ENCODE measurements at places on chromosomes 4 and X.

- DNase-seq = no peak
Measured at GRCh38 chr4:68673143-68673542, 2.7 kb upstream of the UGT2B15 start.

DNA sequence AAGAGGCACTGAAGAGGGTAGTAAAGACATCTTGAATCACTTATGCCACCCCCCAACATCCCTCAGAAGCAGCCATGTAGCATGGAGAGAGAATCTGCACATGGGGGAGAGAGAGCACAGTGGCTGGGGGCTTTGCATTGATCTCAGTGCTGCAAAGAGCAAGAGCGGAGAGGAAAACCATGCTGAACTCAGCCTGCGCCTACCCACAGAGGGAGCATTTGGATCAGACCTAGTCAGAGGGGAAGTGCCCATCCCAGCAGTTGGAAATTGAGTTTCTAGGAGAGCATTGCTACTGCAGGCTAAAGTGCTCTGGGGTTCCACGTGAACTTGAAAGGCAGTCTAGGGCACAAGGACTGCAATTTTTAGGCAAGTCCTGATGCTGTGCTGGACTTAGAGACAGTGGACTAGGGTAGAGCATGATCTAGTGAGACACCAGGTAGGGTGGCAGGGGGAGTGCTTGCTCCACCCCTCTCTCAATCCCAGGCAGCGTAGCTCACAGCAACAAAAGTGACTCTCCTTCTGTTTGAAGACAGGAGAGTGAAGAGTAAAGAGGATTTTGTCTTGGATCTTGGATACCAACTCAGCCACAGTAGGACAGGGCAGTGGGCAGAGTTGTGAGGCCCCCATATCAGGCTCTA lies 9.0 kb upstream of the PROM1 start:
- DNase-seq = no peak

- no peak for DNase-seq
Measured at GRCh38 chrX:94435799-94436198, 761.8 kb downstream of the FAM133A start.

- DNase-seq = no peak
Measured at GRCh38 chr4:102466298-102466697, 34.9 kb upstream of the NFKB1 start.

- no peak for DNase-seq
Measured at GRCh38 chrX:46686003-46686645, 72.8 kb downstream of the SLC9A7 start.

- no peak for DNase-seq
Measured at GRCh38 chr4:77990904-77991358, 66.2 kb upstream of the FRAS1 start.

GRCh38 chr4:75566911-75567310 lies 11.0 kb downstream of the ODAPH start:
- no peak for DNase-seq

DNA sequence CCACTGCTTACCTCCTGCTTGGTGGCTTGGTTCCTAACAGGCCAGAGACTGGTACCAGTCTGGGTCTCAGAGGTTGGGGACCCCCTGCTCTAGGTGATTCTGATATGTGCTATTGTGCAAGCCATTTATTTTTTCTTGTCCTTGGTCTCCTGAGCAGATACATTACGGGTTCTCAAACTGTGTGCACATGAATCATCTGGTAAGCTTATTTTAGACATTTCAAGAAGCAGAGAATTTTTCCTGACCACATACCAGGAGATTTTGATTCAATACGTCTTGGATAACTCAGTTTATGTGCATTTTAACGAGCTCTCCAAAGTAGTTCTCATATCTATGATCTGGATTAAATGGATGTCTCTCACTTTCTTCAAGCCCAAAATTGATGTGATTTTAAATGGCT lies 77.2 kb downstream of the FHIP1A start:
- DNase-seq = no peak

- DNase-seq = no peak
Measured at GRCh38 chr4:48801016-48801715, 21.1 kb upstream of the FRYL start.

DNA sequence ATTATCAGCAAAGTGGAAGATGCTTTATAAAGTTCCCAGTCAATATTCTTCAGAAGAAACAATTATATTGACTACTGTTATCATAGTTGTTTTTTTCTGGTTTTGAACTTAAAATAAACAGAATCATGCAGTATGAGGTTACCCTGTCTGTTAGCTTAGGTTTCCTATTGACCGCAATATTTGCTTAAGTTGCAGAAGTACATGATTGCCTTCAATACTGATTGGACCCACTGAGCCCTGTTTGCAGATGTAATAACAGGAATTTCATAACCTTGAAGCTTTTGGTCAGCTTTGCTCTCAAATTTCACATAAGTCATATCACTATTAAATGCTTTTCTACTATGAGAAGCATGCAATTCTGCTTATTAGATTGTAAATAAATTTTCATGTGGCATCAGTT lies 229.1 kb upstream of the FSTL5 start:
- no peak for DNase-seq

GRCh38 chr4:184898793-184899192 lies 73.0 kb upstream of the ACSL1 start:
- no peak for DNase-seq

GRCh38 chr4:3262208-3263052 lies 13.5 kb downstream of the MSANTD1 start:
- DNase-seq = no peak

GRCh38 chr4:47101453-47101852 lies 70.1 kb downstream of the GABRB1 start:
- no peak for DNase-seq

GRCh38 chr4:80171251-80171650 lies 26.1 kb upstream of the PRDM8 start:
- no peak for DNase-seq

Data from NCI-H187 (cell line).